ENCODE measurements at places on chromosomes 16 and 17. TPM values are rescaled to one million over a fixed set of nuclear protein-coding genes. Genes with fewer than 3 reads are reported as not detected.

DNA sequence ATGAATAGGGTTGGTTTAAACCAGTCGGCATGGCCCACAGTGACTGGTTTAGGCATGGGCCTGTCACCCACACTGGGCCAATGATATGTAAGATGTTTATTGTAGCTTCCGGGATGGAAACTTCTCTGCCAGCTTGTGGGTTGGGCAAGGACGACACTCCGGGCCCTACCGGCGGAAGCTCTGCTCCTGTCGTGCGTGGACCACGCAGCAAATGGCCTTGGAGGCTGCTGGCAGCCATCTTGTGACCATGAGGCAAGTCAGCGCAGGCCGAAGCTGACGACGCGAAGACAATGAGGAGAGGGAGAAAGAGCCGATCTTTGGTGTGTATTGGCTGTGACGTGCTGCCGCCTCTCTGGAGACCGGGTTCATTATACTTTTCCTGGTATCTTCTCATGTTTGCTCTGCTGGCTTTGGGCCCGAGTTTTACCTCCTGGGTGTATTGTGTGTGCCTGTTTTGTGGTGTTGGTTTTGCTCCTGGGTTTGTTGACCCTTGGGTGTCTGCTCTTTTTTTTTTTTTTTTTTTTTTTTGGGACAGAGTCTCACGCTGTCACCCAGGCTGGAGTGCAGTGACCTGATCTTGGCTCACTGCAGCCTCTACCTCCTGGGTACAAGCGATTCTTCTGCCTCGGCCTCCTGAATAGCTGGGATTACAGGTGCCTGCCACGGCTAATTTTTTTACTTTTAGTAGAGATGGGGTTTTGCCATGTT, 15.4 kb downstream of the SLC25A10 start:
- H3K4me1 ChIP-seq: peaks cover 36% of the 10 kb centered on the region
- no peaks in the 10 kb centered on the region for H3K27me3 ChIP-seq
- H3K4me3 ChIP-seq: no peak overlapping the region
- H3K27ac ChIP-seq: peak overlapping the region; percentile 65

- H3K4me1 ChIP-seq: no peaks in the 10 kb centered on the region
- no peaks in the 10 kb centered on the region for H3K27me3 ChIP-seq
- H3K36me3 ChIP-seq: no peaks in the 10 kb centered on the region
- no peak overlapping the region for H3K27ac ChIP-seq
- no peak for DNase-seq
- no peak overlapping the region for H3K4me3 ChIP-seq
Measured at GRCh38 chr16:64292953-64293352, 828.9 kb downstream of the CDH11 start.

GRCh38 chr16:27894386-27894785, 169.1 kb downstream of the GSG1L start:
- no peak overlapping the region for H3K27ac ChIP-seq
- no peak overlapping the region for H3K4me3 ChIP-seq
- H3K36me3 ChIP-seq: no peaks in the 10 kb centered on the region
- no peaks in the 10 kb centered on the region for H3K4me1 ChIP-seq

GRCh38 chr17:72004011-72004427, 116.8 kb upstream of the SOX9 start:
- DNase-seq: no peak
- H3K4me3 ChIP-seq: no peak overlapping the region
- no peaks in the 10 kb centered on the region for H3K4me1 ChIP-seq
- H3K36me3 ChIP-seq: no peaks in the 10 kb centered on the region
- no peak overlapping the region for H3K27ac ChIP-seq

DNA sequence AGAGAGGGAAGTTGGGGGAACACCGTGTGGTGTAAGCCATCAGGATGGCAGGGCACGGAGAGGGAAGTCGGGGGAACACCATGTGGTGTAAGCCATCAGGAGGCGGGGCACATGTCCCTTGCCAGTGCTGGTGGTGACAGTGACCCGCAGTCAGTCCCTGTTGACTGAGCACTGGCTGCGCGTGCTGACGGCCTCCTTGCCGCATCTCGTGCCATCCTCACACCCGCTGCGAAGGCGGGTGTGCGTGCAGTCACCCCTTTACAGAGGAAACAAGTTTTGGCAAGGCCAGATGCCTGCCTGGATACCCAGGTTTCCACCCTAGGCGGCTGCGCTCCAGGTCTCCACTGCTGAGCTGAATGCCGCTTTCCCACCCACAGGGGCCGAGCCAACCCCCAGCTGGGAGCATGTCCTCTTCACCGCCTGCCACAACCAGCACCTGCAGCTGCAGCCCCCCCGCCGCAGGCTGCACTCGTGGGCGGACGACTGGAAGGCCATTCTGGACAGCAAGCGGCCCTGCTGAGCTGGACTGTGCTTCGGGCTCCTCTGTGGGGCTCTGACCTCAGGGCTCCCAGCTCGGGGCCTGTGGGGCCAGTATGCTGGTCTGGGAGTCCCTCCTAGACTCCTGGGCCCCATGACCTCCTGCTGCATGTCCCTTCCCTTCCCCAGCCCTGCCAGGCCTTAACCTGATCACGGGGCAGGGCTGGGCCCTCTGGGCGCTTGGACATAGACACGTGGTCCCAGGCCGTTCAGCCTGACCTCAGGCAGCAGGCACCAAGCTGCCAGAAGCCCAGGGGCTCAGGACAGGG, 43.5 kb downstream of the NT5M start:
- no peak overlapping the region for H3K4me3 ChIP-seq
- no peak overlapping the region for H3K27ac ChIP-seq

DNA sequence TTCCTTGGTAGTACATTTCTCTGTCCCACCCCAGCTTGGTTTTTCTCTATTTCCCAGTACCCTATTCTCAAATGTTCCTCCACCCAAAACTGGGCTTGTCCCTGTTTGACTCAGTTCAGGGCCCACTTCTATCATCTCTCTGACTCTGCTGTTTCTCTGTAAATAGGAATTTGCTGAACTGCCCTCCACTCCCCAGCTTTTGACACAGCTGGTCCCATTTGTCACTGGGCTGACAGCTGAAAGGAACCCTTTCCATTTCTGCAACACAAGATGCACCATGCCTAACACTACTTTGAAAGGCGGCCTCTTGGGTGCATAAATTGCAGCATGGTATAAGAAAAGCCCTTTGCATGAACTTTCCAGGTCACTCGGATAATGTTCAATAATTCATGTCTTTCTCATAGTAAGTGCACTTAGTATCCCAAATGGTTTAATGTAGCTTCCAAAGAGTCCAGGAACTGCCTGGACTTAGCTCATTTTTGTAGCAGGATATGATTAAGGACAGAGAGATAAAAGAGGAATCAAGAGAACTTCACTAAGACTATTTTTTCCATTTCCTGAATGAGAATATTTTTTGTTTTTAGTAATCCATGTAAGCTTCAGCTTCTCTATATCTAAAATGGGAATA, 256.7 kb downstream of the CDH11 start:
- no peak overlapping the region for H3K4me3 ChIP-seq
- H3K27ac ChIP-seq: no peak overlapping the region
- no peaks in the 10 kb centered on the region for H3K27me3 ChIP-seq
- no peaks in the 10 kb centered on the region for H3K36me3 ChIP-seq

- H3K4me1 ChIP-seq: no peaks in the 10 kb centered on the region
- no peaks in the 10 kb centered on the region for H3K36me3 ChIP-seq
Measured at GRCh38 chr16:84608282-84608681, 9.6 kb downstream of the COTL1 start.

GRCh38 chr17:60006160-60006559, 41.6 kb upstream of the RNFT1 start:
- H3K4me3 ChIP-seq: no peak overlapping the region
- no peaks in the 10 kb centered on the region for H3K36me3 ChIP-seq
- no peaks in the 10 kb centered on the region for H3K27me3 ChIP-seq
- H3K27ac ChIP-seq: no peak overlapping the region

Gene MYH4
- not detected for total RNA-seq

GRCh38 chr16:3086596-3087242, 12.4 kb downstream of the ZSCAN10 start:
- DNase-seq: no peak
- no peaks in the 10 kb centered on the region for H3K36me3 ChIP-seq
- peak overlapping the region; percentile 34 for H3K4me3 ChIP-seq
- no peaks in the 10 kb centered on the region for H3K27me3 ChIP-seq
- no peak overlapping the region for H3K27ac ChIP-seq

GRCh38 chr17:82065638-82066303, at the start of gene DUS1L:
DUS1L (minus strand) TSS chr17:82065804; CDS start chr17:82065059, 745 bp downstream.
- no peaks in the 10 kb centered on the region for H3K36me3 ChIP-seq
- peak; percentile 74 for DNase-seq

GRCh38 chr17:64155751-64156544, 26.0 kb upstream of the ERN1 start:
- peak overlapping the region; percentile 70 for H3K27ac ChIP-seq
- no peaks in the 10 kb centered on the region for H3K36me3 ChIP-seq
- H3K27me3 ChIP-seq: no peaks in the 10 kb centered on the region

Gene NPIPB12
- total RNA-seq: 7.3 TPM

- H3K36me3 ChIP-seq: no peaks in the 10 kb centered on the region
- no peak overlapping the region for H3K4me3 ChIP-seq
- H3K4me1 ChIP-seq: no peaks in the 10 kb centered on the region
- no peak overlapping the region for H3K27ac ChIP-seq
- DNase-seq: no peak
- H3K27me3 ChIP-seq: no peaks in the 10 kb centered on the region
Measured at GRCh38 chr17:62986549-62986948, 20.5 kb downstream of the TANC2 start.

Gene FBF1
- 3.0 TPM for total RNA-seq

- no peak overlapping the region for H3K27ac ChIP-seq
- no peaks in the 10 kb centered on the region for H3K4me1 ChIP-seq
- no peak for DNase-seq
- H3K36me3 ChIP-seq: no peaks in the 10 kb centered on the region
- no peak overlapping the region for H3K4me3 ChIP-seq
- no peaks in the 10 kb centered on the region for H3K27me3 ChIP-seq
Measured at GRCh38 chr17:31452561-31453110, 61.2 kb downstream of the RAB11FIP4 start.

DNA sequence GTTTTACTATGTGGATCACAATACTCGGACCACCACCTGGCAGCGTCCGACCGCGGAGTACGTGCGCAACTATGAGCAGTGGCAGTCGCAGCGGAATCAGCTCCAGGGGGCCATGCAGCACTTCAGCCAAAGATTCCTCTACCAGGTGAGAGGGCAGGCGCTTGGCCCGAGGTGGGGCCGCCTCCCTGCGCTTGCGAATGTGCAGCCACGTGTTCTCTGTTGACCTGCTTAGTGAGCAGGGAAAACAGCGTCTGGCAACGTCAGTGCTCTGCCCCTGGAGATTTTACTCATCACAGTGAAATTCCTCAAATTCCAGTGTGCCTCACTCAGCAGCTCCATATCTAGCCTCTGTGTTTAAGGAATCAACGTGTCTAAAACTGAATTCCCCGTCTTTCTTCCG, 33.4 kb upstream of the CLEC18A start:
- H3K4me1 ChIP-seq: no peaks in the 10 kb centered on the region
- no peak overlapping the region for H3K4me3 ChIP-seq
- no peaks in the 10 kb centered on the region for H3K36me3 ChIP-seq
- H3K27me3 ChIP-seq: no peaks in the 10 kb centered on the region
- DNase-seq: no peak

DNA sequence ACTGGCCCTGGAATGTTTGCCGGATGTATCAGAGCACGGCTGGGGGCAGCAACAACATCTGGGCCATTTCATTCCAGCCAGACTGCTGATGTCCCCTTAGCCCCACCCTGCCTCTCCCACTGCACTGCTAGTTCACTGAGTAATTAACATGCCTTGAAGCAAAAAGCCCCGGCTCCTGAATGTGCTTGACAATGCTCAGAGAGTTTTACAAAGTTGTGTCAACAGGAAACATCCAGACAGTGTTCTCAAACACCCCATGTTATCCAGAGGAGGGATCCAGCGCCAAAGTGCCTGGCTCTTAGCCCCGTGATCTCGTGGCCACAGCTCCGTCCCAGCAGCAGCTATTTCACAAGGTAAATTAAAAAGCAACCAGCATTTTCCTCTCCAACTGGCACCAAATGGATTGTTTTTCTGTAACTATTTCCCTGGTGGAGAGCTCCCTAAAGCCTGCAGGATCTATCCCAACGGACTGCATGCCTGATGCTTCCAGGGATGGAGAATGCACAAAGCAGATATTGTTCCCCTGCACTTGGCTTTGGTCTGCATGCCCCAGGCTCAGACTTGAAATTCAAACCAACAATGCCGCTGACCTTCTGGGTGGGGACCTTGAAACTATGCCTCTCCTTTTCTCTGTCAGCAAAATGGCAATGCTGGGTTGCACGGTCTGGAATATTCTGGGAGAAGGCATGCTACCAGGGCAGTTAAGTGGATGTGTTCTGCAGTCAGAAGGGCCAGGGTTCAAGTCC, 115.6 kb upstream of the CDH5 start:
- no peaks in the 10 kb centered on the region for H3K27me3 ChIP-seq
- no peak for DNase-seq
- H3K4me1 ChIP-seq: no peaks in the 10 kb centered on the region
- H3K4me3 ChIP-seq: no peak overlapping the region
- no peak overlapping the region for H3K27ac ChIP-seq
- no peaks in the 10 kb centered on the region for H3K36me3 ChIP-seq

GRCh38 chr17:59107306-59107670, 608 bp upstream of the TRIM37 start:
- DNase-seq: no peak
- H3K27ac ChIP-seq: no peak overlapping the region
- no peaks in the 10 kb centered on the region for H3K4me1 ChIP-seq
- no peaks in the 10 kb centered on the region for H3K36me3 ChIP-seq

Gene LRRC36
- not detected for total RNA-seq

DNA sequence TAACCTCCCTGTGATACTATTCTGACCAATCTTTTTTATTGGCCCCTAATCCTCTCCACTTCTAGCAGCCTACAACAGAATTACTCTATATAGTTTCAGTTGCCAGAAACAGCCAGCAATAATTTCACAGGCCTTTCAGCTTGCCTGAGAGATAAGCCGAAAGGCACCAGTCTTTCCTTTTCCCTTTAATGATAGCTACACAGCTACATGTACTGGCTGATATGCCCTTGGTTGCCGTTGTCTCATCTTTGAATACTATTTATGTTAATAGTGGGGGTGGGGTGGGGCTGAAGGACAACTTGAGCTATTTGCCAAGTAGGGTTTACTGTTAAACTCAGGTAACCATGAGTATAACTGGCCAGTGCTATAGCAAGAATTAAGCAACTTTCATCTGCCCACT, 35.8 kb upstream of the RASL10B start:
- no peak overlapping the region for H3K4me3 ChIP-seq
- no peaks in the 10 kb centered on the region for H3K4me1 ChIP-seq
- no peak overlapping the region for H3K27ac ChIP-seq
- H3K27me3 ChIP-seq: no peaks in the 10 kb centered on the region
- no peaks in the 10 kb centered on the region for H3K36me3 ChIP-seq
- DNase-seq: no peak

Gene HNF1B
- 5.7 TPM for total RNA-seq

DNA sequence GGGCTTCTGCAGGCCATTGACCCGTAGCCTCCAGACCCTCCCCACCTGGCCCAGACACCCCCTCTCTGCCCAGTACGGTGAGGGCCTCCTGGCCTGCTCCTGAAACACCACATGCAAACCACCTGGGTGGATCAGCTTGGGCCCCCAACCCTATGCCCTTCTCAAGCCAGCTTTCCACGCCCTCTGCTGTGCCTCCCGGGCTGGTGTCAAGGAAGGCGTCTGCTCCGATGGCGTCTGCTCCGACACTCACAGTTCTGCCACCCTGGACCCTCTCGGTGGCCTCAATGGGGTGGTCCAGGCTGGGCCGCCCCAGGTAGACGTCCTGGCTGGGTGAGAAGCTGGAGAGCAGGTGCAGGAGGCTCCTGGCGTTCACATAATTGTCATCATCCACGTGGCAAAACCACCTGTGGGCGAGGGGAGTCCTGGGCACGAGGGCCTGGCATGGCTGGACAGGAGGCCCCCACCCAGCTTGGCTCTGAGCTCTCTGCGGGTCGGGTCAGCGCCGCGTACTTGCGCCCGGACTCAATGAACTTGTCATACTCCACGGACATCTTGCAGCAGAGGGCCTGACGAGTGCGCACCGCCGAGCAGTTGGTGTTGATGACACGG, 1.4 kb downstream of the RFNG start:
- no peak for DNase-seq
- H3K4me1 ChIP-seq: no peaks in the 10 kb centered on the region
- H3K27me3 ChIP-seq: no peaks in the 10 kb centered on the region
- H3K27ac ChIP-seq: peak overlapping the region; percentile 76

Gene PRSS21
- total RNA-seq: not detected

Measured in right lobe of liver (tissue), 6 donors.